Heart left ventricle (tissue), 16 donors: ENCODE measurements at places on chromosomes 6 and 20. TPM values are rescaled to one million over a fixed set of nuclear protein-coding genes. Genes with fewer than 3 reads are reported as not detected.

- no peaks in the 10 kb centered on the region for H3K27me3 ChIP-seq
- peaks cover 29% of the 10 kb centered on the region for H3K4me1 ChIP-seq
- H3K36me3 ChIP-seq = no peaks in the 10 kb centered on the region
- no peak overlapping the region for H3K27ac ChIP-seq
- H3K4me3 ChIP-seq = no peak overlapping the region
- no peak for DNase-seq
These were observed 103.5 kb upstream of the TRAF3IP2 start for GRCh38 chr6:111709201-111709600.

GRCh38 chr6:139027620-139028182 lies 844 bp upstream of the ABRACL start:
- peak overlapping the region; percentile 98 for H3K4me3 ChIP-seq
- H3K36me3 ChIP-seq = no peaks in the 10 kb centered on the region
- DNase-seq = no peak
- H3K4me1 ChIP-seq = peaks cover 11% of the 10 kb centered on the region

Gene SLC35D3
- polyA plus RNA-seq = 0.03 TPM

GRCh38 chr6:93392797-93393196 lies 26.6 kb downstream of the EPHA7 start:
- no peak overlapping the region for H3K4me3 ChIP-seq
- no peak for DNase-seq

- DNase-seq = no peak
- H3K4me3 ChIP-seq = no peak overlapping the region
- H3K27ac ChIP-seq = no peak overlapping the region
- H3K4me1 ChIP-seq = peaks cover 15% of the 10 kb centered on the region
These were observed 14.2 kb downstream of the LEMD2 start for GRCh38 chr6:33774774-33775173.

- H3K27ac ChIP-seq = no peak overlapping the region
- no peaks in the 10 kb centered on the region for H3K36me3 ChIP-seq
- H3K4me1 ChIP-seq = peaks cover 30% of the 10 kb centered on the region
- no peaks in the 10 kb centered on the region for H3K27me3 ChIP-seq
- no peak overlapping the region for H3K4me3 ChIP-seq
- DNase-seq = no peak
These were observed 339.0 kb downstream of the SYNE1 start for GRCh38 chr6:152298055-152298647.

DNA sequence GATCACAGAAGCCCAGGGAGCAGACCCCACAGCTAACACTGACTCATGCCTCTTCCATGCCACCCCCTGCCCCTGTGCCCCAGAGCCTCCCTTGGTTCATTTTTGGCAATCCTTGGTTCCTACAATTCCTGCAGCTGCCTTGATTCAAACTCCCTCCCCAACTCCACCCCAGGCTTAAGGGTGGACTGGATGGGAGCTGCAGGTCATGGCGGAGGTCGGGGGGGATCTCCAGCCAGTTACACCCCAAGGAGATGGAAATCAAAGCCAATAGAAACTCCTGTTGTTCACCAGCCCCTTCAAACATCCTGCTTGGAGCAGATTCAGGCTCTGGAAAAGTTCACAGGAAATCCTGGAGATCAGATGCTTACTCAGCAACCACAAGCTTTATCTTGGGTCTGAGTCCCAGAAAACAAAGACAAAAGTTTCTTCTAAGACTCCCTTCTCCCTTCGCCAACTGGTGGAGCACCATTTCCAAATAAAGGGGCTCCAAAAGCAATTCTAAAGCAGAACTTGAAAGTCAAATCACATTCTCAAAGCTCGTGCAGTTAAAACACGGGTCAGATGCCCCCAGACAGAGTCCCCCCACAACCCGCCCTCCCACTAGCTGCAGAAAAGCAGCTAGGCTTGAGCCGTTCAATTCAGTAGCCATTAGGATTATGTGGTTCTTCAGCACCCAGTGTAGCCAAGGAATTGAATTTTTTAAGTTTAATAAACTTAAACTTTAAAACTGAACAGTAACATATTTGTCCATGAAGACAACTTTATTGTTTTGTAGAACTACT lies 149.5 kb downstream of the ANKRD60 start:
- H3K4me1 ChIP-seq = peaks cover 16% of the 10 kb centered on the region
- H3K27me3 ChIP-seq = no peaks in the 10 kb centered on the region
- DNase-seq = no peak
- H3K4me3 ChIP-seq = no peak overlapping the region
- H3K27ac ChIP-seq = no peak overlapping the region
- no peaks in the 10 kb centered on the region for H3K36me3 ChIP-seq

Gene DUSP22
- polyA plus RNA-seq = 51.5 TPM

DNA sequence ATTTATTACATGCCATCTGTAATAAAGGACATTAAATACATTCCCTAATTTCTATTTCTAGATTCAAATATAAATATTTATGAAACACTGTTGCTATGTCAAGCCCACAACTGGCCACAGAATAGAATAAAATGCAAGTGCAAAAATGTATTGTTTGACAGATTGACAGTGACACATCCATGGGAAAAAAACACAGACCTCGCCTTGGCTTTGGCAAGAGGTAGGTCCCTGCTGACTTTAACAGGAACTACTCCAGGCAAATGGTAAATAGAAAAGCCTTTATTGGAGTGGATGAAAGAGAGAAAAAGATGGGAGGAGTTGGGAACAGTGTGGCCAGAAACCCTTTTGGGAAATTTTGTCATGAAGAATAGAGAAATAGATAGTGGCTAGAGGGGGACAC lies 622.9 kb downstream of the UTRN start:
- no peaks in the 10 kb centered on the region for H3K36me3 ChIP-seq
- no peaks in the 10 kb centered on the region for H3K4me1 ChIP-seq
- H3K4me3 ChIP-seq = no peak overlapping the region
- H3K27ac ChIP-seq = no peak overlapping the region

DNA sequence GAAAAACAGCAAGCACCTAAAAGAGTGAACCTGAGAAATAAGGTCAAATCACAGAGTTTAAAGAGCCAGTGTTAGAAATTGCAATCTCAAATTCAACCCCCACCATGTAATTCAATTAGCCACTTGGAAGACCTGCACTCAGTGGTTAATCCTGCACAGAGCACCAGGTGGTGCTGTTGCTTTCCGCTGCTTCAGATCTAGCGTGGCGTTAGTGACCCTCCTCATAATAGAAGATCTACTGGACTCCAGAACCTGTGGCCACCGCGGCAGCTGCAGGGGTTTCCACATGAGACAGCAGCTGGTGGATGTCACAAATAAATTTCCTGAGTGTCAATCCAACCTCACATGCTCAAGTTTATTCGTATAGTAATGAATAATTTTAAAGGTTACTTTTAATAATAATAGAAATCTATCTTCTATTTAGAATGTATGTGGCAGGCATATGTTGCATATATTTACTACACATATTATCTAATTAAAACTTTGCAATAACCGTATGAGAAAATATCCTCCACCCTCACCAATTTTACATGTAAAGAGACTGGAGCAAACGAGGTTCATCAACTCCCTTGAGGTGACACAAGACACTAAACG lies 84.4 kb downstream of the SYNE1 start:
- DNase-seq = peak; percentile 74
- H3K4me1 ChIP-seq = no peaks in the 10 kb centered on the region
- no peaks in the 10 kb centered on the region for H3K36me3 ChIP-seq

Gene RSPO3
- polyA plus RNA-seq = 0.42 TPM

GRCh38 chr6:168441434-168442391 lies 729 bp downstream of the SMOC2 start:
- H3K4me3 ChIP-seq = peak overlapping the region; percentile 41
- H3K36me3 ChIP-seq = no peaks in the 10 kb centered on the region
- DNase-seq = no peak
- H3K4me1 ChIP-seq = peaks cover 16% of the 10 kb centered on the region

DNA sequence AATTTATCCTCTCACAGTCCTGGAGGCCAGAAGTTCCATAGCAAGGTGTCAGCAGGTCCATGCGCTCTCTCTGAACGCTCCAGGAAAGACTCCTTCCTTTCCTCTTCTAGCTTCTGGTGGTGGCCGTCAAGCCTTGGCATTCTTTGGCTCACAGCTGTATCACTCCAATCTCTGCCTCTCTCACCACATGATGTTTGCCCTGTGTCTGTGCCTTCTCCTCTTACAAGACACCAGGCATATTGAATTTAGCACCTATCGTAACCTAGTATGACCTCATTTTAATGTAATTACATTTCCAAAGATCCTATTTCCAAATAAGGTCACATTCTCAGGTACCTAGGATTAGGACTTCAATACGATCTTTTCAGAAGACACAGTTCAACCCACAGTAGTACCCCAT lies 428.5 kb downstream of the CD83 start:
- peaks cover 5% of the 10 kb centered on the region for H3K4me1 ChIP-seq
- no peak for DNase-seq
- H3K4me3 ChIP-seq = no peak overlapping the region
- no peaks in the 10 kb centered on the region for H3K27me3 ChIP-seq

- no peak for DNase-seq
- H3K4me3 ChIP-seq = no peak overlapping the region
- H3K4me1 ChIP-seq = no peaks in the 10 kb centered on the region
These were observed 185.6 kb downstream of the TSHZ2 start for GRCh38 chr20:53157443-53158408.

DNA sequence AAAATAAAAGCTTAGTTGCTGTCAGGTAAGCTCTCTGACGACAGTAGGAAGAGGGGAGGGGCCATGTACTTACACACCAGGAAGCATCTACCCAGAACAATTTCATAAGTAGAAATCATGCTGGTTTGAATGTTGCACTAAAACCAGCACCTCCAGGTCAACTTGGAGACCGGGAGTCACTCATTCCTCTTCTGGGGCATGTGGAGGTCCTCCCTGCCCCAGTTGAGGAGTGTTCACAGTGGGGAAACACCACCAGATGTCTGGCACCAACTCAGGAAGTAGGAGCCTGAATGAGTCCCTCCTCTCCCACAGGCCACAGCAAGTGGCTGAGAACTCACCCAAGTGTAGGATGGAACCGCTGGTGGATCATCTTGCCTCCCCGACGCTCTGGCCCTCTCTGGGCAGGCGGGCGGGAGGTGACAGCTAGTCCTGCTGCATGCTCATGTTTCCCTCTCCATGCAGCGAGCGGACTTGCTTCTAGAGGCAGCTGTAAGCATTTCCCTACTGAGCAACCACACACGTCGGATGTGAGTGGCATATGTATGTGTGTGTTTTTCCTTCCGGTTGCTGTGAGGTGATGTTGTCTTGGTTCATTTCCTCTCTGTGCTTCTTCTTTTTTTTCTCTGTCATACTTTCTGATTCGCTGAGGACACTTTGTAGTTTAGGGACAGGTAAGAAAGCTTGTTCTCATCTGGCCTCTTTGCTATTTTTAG lies 149.5 kb upstream of the NEDD9 start:
- DNase-seq = no peak
- peak overlapping the region; percentile 23 for H3K27ac ChIP-seq
- peak overlapping the region; percentile 3 for H3K4me3 ChIP-seq
- H3K36me3 ChIP-seq = no peaks in the 10 kb centered on the region

GRCh38 chr6:6599468-6599873 lies 11.0 kb downstream of the LY86 start:
- H3K4me3 ChIP-seq = no peak overlapping the region
- peaks cover 46% of the 10 kb centered on the region for H3K4me1 ChIP-seq
- no peak overlapping the region for H3K27ac ChIP-seq
- no peaks in the 10 kb centered on the region for H3K27me3 ChIP-seq
- no peaks in the 10 kb centered on the region for H3K36me3 ChIP-seq
- no peak for DNase-seq

DNA sequence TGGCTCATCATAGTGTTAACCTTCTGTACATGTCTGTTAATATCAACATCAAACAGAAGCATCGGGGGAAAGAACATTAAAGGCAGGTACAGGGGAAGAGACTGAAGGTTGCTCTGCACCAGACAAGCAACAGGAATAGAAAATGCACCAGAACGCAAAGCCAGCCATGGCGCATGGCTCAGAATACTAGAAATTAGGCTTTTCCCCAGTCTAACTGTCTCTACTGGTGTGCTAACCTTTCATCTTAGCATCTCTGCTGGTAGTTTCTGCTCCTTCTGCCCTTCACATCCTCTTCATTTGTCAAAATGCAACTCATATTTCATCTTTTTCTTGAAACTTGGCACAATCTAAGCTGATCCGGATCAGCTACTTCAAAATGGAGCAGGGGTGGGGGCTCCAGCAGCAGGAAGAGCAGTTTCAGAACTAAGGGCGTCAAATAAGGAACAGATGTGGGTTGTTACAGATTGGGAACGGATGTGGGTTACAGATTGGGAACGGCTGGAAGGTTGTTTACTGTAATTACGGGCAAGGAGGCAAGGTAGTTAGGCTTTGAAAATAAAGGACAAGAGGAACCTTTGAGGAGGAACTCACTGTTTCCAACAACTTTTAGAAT lies 13.1 kb upstream of the RNASET2 start:
- no peaks in the 10 kb centered on the region for H3K36me3 ChIP-seq
- no peaks in the 10 kb centered on the region for H3K27me3 ChIP-seq
- H3K4me1 ChIP-seq = no peaks in the 10 kb centered on the region
- DNase-seq = no peak

GRCh38 chr20:60990061-60990460 lies 262.0 kb upstream of the CDH4 start:
- H3K27me3 ChIP-seq = no peaks in the 10 kb centered on the region
- H3K4me3 ChIP-seq = no peak overlapping the region
- H3K4me1 ChIP-seq = no peaks in the 10 kb centered on the region
- H3K36me3 ChIP-seq = no peaks in the 10 kb centered on the region
